Activated naive CD4-positive, alpha-beta T cell treated with anti-CD3 and anti-CD28 coated beads for 36 hours (primary cell): ENCODE measurements at places on chromosomes 5 and 9.

DNA sequence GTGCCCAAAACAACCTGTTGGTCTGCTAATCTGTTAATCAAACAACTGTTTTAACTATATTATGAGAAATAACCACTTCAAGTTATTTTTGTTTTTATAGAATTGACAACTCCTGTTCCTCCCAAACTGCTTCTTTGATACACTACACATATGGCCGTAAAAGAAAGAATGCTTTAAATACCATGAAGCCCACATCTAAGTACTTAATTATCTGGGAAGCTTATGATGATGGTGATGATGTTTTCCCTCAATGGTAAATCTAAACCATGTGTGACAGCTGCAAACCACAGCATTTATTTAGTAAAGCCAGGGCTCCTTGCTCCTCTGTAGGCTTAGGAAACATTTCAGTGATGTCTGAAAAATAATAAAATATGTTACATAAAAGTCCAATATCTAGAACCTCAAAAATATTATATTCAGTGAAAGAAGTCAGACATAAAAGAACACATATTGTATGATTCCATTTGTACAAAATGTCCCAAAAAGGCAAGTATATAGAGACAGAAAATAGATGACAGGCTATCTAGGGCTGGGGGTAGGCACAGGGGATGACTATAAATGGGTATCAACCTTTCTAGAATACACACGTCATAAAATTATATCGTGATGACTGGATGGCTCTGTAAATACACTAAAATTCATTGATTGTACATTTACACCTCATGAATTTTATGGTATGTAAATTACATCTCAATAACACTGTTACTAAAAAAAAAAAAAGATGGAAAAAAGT, 154.1 kb downstream of the EFNA5 start:
- DNase-seq, result no peak

DNA sequence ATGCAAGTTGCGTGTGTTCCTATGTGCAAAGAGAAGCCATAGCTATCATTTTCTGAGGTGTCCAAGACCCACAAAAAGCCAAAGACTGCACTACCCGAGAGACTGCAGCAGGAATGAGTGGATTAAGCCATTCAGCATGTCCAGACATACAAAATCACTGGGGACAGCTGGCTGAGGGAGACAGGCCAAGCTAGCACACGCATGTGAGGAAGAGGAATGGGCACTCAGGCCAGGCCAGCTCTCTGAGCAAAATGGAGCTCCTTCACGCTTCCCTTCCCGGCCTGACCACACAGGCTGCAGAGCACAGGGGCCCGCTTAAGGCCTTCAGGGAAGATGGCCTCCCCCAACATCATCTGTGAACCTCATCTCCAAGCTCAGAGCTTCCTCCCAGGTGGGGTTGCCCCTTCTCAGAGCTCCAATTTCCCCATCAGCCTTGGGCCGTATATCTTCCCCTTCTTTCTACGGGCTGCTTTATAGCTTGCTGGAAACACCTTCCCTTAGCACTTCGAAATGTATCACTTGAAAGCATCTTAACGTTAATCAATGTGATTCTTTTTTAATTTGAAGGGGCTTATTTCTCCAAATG, 8.4 kb downstream of the DCANP1 start:
- no peak for DNase-seq

DNA sequence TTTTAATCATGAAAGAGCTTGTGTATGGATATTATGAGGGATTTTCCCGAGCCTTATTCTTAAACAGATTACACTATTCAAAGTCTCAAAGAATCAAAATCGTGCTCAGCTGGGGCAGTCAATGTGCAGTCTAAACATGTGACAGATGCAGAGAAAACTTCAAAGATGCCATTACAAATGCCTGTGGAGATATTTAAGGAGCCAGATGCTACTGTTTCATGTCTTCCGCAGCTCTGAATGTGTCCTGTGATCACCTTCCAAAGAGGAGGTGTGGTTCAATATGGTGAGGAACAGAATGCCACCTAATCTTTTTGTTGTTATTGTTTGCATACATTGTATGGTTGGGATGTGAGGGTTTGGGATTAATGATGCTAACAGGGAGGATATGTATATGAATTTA, 593.3 kb upstream of the ARRDC3 start:
- no peak for DNase-seq

GRCh38 chr5:129696636-129697035, 51.3 kb upstream of the MINAR2 start:
- no peak for DNase-seq

DNA sequence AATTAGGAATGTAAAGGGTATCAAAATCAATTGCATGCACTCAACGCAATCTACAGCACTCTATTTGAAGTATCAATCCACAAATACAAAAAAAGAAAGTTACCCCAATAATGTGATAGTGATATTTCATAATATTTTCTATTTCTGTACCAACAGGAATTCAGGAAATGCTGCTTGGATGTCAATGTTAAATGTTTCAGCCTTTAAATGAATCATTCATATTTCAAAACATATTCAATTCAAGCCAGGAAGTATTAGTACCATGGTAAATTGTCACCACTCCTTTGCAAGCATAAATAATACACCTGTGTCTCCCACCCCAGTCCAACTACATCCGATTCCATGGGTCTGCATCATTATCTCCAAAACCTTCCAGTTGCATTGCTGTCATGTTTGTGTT, 1185.5 kb upstream of the CDH18 start:
- DNase-seq, result no peak

GRCh38 chr9:88237991-88238571, 99.8 kb upstream of the SPATA31C2 start:
- DNase-seq, result no peak

DNA sequence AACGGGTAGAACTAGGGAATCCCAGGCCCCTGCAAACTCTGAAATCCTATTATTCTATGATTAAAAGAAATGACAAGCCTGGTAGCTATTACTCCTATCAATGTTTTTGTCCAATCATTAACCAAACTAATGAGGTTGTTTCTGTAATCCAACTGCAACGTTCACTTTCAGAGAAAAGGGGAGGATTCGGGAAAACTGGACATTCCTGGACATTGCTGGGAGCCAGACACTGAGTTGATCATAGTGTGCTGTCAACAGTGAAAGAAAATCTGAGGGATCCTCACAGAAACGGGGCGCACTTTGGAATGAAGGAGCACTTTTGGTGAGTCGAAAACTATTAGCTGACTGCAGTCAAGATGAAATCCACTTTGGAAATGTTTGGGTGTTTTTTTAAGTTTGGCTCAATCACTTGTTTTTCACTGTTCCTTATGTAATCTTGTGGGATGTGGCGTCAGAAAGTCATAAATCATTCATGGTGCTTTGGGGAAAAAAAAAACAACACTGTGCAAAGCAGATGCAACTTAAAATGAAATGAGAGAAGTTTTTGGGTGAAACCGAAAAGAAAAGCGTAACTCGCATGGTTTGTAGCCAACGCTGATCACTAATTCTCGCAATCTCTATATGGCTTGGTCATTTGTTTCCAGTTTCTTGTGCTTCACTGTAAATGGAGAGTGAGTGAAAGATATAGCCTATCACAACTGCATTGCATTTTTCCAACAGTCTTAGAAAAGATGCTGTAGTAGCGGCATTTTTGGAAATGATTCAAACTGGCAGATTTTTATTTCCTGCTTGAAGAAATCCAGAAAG, 51.2 kb upstream of the ADRA1B start:
- DNase-seq, result no peak

DNA sequence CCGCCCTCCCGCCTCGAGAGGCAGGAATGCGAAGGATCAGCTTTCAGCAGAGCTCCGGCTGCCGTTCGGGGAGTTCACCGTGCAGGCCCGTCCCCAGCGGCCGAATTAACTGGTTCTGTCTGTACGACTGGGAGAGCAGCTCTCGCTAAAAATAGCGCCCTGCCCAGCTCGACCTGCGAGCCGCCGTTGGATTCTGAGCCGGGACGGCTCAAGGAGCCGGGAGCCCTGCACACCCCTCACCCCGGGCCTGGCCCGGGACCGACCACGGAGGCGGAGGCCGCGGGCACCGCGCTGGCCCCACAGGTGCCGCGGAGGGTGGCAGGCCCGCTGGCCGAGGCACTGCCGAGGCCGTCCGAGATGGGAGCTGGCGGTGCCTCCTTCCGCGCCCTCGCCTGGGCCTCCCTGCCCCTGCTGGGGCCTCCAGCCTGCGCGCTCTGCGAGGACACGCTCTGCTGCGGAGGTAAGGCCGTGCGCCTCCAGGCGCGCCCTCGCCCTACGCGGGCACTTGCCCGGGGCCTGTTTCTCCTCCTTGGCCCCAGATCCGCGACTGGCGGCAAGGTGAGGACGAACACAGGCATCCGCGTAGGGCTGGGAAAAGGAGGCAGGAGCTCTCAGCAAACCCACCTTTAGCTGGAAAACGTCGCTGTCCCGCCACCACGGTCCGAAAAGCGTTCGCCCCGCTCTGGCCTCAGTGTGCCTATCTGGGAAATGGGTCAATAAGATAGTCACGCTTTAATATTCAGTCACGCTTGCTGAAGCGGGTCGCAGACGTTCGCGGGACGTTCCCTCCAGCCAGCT, 53.1 kb upstream of the DAB2IP start:
- no peak for DNase-seq

DNA sequence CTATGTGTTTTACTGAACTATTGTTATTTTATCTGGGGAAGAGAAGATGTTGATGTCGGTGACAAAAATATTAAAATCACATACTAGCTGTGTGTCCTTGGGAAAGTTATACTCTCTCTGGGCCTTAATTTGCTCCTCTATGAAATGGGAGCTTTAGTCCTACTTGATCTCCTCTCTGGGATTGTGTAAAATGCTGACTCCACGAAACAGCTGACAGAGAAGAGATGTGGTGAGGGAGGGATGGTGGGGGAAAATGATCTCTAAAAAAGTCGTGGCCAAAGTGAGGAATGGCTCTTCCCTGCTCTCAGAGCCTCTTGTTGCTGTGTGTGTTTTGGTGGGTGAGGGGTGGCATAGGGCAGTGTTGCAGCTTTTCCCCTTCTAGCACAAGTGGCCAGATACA, 173.7 kb downstream of the MELK start:
- DNase-seq, result no peak

DNA sequence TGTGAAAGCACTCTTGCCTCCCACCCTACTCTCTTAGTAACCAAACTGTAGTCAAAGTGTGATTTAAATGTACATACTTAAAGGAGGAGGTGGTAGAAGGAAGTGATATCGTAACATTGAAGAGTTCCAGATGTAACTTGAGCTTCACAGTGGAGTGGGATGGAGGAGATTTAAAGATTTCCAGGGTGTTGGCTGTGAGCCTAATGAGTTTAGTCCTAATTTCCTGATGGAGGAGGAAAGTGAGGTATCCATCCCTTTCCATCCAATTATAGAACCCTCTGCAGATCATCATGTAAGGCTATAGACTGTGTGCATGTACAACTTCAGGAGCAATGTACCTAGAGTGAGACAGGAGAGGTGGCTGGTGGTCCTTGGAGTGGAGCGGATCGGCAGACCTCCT, 1163.9 kb upstream of the SEMA6A start:
- no peak for DNase-seq

DNA sequence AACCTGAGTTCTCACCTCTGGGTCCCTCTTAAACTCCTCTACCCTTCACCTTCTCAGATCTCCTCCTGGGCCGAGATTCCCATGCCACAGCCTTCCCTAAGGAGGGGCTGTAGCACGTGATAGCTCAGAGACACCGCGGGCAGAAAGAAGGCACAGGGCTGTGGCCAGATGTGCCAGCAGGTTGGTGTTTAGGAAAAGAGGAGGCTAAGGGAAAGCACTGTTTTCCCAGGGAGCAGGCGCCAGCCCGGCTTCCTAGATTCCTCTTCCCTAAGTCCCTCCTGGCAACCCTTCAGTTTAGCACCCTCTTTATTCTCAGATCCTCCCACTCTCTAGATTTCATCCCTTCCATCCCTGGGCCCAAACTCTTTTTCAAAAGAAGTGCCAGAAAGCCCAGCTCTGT, 59.4 kb upstream of the CCNG1 start:
- no peak for DNase-seq

DNA sequence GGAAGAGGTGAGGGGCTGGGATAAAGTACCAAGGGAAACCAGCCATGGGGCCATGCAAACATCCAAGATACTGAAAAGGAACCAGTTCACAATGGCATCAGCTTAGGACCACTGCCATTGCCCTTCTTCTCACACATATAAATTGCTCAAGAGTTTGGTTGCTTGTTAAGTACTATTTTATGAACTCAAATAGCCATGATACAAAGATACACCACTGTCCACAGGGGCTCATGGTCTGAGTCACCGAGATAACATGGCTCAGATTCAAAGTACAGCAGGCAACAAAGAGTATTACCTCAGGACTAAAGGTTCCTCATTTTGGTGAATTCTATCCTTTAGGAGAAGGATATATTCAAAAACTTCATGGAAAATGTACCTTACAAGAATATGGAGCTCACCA, 55.6 kb downstream of the FANCC start:
- DNase-seq, result no peak

DNA sequence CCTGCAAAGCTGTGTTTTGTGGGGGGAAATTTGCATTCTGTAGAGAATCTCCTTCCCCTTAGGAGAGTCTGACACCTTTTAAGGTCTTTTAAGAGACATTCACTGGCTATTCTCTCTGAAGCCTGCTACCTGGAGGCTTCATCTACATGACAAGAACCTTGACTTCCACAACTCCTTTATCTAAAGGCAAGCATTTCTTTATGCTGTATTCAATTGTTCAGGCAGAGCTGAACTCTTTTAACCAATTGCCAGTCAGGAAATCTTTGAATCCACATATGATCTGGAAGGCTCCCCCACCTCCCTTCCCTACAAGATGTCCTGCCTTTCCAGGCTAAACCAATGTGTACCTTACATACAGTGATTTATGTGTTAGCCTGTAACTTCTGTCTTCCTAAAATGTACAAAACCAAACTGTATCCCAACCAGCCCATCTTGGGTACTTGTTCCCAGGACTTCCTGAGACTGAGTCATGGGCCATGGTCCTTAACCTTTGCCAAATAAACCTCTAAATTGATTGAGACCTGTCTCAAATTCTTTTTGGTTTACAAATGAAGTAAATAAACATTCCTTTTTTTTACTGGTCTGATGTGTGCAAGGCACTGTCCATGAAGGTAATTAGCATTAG, 9.9 kb downstream of the C9orf85 start:
- DNase-seq, result no peak

GRCh38 chr5:133950821-133951612, 17.4 kb downstream of the C5orf15 start:
- DNase-seq, result no peak

DNA sequence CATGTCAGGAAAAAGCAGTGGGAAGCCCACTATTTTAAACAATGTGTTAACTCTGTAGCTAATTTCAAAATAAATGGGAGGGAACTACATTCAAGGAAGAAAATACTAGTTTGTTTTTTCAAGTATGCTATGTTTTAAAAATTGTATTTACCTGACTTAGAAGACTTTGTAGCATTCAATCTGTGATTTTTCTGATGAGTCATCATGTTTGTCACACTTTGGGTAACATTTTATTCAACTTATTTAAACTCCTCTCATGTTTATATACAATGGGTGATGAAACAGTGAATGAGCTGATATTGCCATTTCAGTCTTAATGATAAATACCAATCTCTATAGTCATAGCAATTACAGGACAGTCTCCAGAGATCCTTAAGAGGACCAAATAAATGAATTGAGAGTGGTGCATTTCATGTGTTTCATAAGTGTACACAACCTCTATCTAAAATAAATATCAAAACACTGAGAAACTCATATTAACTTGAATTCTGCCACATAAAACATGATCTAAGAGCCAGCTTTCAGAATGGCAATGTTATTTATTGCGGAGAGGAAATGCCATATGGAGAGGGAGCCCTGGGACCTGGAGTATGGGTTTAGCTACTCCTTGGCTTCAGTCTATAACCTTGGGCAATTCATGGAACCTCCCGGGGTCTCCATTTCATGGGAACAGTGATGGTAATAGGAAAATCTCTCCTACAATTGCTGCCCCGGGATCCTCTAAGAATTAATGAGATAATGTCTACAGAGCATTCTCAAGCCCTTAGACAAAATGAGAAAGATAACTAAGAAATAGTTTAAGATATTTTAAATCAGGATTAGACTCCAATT, 913.9 kb downstream of the TLE4 start:
- DNase-seq, result no peak
